Myometrial cell (primary cell): ENCODE measurements at places on chromosomes 5 and 9. TPM values are rescaled to one million over a fixed set of nuclear protein-coding genes. Genes with fewer than 3 reads are reported as not detected.

Gene SYK
- not detected in 2 replicates for total RNA-seq

Gene CTXN3
- total RNA-seq = not detected in 2 replicates

Gene WDR55
- 23.9 and 40.4 TPM in 2 replicates for total RNA-seq

Gene CER1
- total RNA-seq = not detected in 2 replicates

Gene PCDHB5
- under 0.01 TPM in 1 of 2 replicates, not detected in the other for total RNA-seq

Gene DAB2IP
- 10.7 and 11.2 TPM in 2 replicates for total RNA-seq

Gene BTNL3
- total RNA-seq = not detected in 2 replicates

Gene SLC4A9
- total RNA-seq = not detected in 2 replicates

Gene PCDHGC5
- 0.71 and 1.2 TPM in 2 replicates for total RNA-seq

Gene STK32A
- under 0.01 TPM in 2 replicates for total RNA-seq

Gene MRPL41
- 77.3 and 101 TPM in 2 replicates for total RNA-seq

Gene ZFP2
- total RNA-seq = 0.18 and 0.58 TPM in 2 replicates

Gene CDHR2
- not detected in 2 replicates for total RNA-seq

Gene NPR3
- 0.58 and 4.6 TPM in 2 replicates for total RNA-seq

Gene RGS7BP
- not detected in 2 replicates for total RNA-seq

Gene GGTA1
- not detected in 2 replicates for total RNA-seq

Gene PHF19
- 56.5 and 62.0 TPM in 2 replicates for total RNA-seq

Gene MYOT
- not detected in 2 replicates for total RNA-seq

Gene CMYA5
- 0.58 and 0.89 TPM in 2 replicates for total RNA-seq

Gene COL5A1
- 152 and 212 TPM in 2 replicates for total RNA-seq

Gene TRAF1
- 2.9 and 3.9 TPM in 2 replicates for total RNA-seq

Gene ZNF79
- total RNA-seq = 4.8 and 6.9 TPM in 2 replicates

Gene CAMLG
- 29.2 and 39.8 TPM in 2 replicates for total RNA-seq

Gene DOCK8
- total RNA-seq = under 0.01 and 0.29 TPM in 2 replicates
